ENCODE measurements at places on chromosomes 11 and 22.

DNA sequence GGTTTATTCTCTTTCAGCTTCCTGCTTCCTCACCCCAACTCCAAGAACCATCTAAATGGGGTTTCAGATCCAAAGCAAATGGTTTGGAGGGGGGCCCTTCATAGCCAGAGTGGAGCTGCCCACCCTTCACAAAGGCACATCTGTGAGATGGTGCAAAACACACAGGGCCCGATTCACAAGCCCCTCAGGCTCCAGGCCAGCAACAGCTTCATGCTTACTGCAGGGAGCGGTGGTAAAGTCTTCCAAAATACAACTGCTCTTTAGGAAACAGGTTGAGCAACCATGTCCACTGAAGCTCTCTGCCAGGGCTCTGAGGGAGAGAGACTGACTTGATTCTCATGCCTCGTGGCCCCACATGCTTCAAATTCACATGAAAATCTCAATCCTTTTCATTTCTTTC lies 213.0 kb upstream of the NARS2 start:
- DNase-seq: no peak

DNA sequence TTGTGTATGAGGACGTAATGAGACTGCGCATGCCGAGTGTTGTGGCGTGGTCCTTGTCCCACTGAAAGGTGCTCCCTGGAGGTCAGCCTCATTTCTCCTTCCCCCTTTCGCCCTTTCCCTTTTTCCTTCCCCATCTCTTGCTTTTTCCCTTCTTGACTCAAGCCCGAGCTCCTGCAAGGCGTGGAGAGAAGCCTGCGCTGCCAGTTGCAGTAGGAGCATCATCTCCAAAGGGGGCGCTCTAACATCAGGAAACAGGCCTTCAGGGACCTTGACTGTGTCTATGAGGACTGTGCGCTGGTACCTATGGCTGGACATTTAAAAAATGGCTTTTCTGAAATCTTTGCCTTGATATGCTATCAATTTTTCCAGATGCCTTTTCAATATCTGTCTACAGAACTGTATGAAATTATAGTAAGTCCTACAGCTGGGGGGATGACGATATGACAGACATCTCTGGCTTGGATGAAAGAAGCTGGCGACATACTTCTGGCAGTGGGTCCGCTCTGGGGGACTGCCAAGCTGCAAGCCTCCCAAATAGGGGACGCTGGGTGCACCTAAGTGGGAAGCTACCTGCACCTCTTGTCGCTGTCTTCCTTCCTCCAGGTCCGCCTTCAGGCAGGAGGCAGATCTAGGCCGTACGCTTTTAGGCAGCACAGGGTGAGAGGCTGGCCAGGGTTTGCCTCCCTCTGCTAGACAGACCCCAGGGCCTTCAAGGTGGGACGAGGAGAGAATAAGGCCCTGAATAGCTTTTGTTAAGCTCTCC lies 96.5 kb downstream of the NXPE2 start:
- peak; percentile 67 for DNase-seq

DNA sequence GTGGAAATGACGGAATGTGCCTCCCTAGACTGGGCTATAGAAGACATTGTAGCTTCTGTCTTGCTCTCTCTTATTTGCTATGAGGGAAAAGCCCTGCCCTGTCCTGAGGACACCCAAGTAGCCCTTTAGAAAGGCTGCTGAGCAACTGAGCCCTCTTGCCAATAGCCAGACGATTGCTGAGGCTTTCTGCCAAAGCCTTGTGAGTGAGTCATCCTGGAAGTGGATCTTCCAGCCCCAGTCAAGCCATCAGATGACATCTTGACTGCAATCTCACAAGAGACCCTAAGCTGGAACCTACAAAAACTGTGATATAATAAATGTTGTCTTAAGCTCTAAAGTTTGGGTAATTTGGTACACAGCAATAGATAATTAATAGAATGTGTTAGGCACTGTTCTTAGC lies 3.9 kb upstream of the TRAF6 start:
- no peak for DNase-seq

DNA sequence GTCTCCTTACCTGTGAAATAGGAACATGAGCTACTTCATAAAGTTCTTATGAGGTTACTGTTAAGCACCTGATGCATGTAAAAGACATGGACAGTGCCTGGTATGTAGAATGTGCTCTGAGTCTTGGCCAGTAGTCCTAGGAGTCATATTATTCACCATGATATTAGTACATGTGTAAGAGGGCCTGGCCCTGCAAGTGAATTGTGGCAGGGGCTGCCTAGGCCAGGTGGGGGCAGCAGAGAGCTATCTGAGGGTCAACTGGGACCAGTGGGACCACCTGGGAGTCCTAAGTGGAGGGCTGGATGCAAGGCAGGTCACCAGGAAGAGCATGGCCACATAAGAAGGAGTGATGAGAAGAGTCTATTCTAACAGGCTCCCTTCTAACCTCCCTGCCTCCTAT lies 529.5 kb downstream of the SOX6 start:
- DNase-seq: no peak

GRCh38 chr22:25113316-25113721 lies 86.3 kb upstream of the CRYBB3 start:
- no peak for DNase-seq

DNA sequence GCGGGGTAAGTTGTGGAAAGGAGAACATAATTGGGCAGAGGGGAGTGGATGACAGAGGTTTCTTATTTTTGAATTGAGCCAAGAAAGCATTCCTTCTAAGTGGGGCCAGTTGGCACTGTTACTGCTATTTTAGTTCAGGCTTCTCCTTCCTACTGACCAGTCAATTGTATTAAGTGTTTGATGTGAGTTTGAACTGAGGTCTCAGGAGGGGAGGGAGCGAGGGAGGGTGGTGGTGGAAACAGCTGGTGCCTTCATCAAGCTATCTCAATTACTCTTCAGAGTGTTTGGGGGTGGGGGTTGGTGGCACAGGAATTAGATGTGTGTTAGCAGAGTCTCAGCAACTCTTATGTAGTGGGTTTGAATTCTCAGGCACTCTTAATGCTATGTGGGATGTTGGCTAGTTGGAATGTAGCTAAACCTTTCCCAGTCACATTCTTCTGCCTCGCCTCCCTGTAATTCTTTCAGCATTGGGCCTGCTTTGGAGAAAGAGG lies 14.5 kb downstream of the CTNND1 start:
- DNase-seq: no peak

DNA sequence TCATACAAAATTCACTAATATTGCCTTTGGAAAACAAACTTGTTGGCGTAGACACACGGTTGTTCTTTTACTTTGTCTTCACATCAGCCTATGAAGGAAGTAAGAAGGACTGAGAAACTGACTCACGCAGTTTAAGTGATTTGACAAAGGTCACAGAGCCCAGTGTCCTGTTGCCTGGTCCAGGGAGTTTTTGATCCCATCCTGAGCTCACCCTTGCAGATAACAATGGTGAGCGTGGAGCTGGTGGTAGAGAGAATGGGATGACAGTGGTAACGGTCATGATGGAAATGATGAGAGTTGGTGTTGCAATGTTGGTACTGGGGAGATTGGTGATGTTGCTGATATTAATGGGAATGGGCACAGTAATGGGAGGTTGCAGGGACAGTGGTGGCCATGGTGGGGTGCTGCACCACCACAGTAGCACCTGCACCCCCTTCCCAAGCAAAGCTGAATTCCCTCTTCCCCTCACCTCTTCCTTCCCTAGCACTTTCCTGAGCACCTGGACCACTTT lies 22.0 kb downstream of the CREB3L1 start:
- DNase-seq: no peak

DNA sequence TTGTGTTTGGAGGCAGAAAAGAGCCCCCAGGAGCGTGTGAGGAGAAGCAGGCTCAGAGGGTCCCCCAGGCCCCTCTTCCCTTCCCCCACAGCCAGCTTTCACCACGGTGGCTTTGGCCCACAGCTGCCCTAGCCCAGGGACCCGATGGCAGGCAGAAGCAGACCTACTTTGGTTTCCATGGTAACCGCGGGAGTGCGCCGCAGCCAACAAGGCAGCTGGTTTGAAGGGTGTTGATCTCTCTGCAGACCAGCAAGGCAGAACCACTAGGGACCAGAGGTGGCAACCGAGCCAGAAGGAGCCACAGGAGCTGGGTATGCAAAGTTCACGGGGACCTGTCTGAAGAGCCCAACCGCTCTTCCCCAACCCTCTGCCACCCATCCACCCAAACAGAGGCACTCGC lies 69.4 kb downstream of the BUD13 start:
- DNase-seq: peak; percentile 58

DNA sequence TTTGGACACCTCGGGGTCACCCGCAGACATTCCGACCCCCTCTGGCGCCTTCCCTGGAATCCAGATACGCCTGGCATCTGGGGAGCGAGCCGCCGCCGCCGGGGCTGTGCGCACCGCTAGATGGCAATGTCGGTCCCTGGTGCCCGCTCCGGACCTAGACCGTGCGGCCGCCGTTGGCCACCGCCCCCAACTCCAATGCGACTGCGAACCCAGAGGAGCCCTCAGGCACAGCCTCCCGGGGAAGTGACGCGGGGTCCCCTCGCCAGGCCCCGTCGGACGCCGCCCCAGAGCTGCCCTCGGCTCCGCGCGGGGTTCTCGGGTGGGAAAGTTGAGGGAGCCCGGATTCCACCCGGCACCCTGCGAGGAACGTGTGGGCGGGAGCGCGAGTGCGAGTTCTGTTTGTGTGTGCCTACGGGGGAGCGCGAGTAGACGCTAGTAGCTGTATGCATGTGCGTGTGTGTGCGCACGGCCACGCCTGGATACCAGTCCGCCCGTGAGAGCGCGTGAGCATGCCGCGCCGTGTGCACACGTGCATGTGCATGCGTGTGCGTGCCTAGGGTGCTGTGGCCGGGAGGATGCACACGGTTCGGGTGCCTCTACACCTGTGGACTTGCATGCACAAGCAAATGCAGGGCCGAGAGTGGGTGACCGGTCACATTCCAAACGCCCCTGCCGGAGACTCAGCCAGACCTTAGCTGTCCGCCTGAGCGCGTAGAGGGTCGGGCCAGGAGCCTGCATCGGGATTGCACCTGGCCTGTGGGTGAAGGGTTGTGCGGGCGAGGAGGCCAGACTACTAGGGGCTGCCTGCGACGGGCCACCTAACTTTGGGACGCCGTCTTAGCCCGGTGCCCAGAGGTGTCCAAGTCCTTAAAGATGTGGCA lies 1.9 kb downstream of the CHRM4 start:
- DNase-seq: peak; percentile 58

GRCh38 chr11:92384802-92385201 lies 160.2 kb downstream of the FAT3 start:
- no peak for DNase-seq

GRCh38 chr22:24400726-24401596 lies 26.4 kb upstream of the ADORA2A start:
- DNase-seq: no peak

GRCh38 chr22:39437791-39438704 lies 18.8 kb upstream of the MGAT3 start:
- no peak for DNase-seq

GRCh38 chr22:18091478-18091877 lies 13.7 kb downstream of the PEX26 start:
- DNase-seq: no peak

DNA sequence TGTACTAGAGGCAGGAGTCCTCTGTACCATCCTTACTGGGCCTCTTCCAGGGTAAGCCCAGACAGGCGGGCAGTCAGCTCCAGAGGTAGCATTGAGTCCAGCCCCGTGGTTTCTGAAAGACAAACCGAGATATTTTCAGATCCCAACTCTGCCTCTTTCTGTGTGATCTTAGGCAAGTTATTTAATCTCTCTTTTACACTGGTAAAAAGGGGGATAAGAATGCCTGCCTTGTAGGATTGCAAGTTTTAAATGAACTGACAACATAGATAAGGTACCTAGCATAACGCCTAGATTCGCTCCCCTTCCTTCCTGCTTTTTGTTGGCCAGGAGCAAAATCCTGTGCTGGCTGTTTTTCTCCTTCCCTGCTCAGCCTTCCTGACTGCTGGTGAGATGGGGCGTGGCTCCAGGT lies 56.4 kb upstream of the NNMT start:
- DNase-seq: no peak

DNA sequence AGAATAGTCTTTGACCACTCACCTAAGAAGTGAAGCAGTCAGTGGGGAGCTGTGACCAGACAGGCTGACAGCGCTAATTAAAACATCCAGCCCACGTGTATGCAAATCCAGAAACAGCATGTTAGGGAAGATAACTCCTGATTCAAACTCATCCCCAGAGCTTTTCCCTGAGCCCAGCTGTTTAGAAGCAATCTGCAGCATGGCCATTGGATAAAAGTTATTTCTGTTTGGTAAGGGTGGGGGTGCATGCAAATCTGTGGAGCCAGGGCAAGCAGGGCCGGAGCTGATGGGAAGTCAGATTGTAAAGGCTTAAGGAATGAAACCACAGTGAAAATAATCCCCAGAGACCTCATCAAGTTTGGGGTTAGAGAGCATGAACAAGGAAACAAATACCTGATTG lies 247.9 kb upstream of the KIRREL3 start:
- no peak for DNase-seq

DNA sequence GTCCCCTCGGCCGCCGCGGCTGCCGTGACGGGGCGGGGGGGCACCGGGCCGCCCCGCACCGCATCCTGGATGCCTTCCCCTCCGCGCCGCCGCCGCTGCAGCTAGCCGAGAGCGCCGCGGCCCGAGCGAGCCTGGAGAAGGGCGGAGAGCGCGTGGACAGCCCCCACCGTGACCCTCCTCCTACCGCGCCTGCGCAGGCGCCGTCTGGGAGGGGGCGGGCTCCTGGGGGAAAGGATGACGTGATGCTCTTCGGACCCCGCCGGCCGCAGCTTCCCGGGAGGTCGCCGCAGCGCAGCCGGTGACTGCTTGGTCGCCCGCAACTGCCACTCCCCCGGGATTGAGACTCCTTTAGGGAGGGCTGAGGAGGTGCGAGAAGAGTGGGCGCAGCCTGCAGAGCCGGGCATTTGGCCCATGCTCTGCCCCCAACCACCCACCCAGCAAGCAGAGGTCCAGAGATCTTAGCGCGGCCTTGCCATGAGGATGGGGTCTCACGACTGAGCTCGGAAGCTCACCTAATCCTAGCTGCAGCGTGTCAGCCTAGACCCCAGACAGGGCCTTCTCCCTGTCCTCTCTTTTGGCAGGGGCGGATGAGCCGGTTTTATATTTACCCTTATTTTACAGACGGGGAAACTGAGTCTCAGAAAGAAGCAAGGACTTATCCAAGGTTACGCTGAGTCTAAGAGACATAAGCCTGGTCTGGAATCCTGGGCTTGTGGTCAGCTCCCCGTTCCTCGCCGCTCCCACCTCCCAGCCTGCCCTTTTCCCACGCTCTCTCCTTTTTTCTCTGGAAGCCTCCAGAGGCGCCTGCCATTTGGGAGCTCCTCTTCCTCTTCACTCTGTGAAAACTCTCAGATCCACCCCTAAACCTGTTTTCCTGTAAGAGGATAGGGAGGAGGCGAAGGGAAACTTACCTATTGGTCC lies at the start of gene DENND5A:
Gene DENND5A (minus strand): TSS at position 140 of the 921 bp plus-strand sequence. CDS start 281 bp downstream, outside the sequence.
- DNase-seq: peak; percentile 63
